Activated naive CD4-positive, alpha-beta T cell treated with Interleukin-2 at 50 U/mL for 16 hours (primary cell): ENCODE measurements at places on chromosomes 16 and 17.

- DNase-seq, result no peak
Observed at GRCh38 chr16:13038591-13038990, 137.2 kb downstream of the SHISA9 start.

DNA sequence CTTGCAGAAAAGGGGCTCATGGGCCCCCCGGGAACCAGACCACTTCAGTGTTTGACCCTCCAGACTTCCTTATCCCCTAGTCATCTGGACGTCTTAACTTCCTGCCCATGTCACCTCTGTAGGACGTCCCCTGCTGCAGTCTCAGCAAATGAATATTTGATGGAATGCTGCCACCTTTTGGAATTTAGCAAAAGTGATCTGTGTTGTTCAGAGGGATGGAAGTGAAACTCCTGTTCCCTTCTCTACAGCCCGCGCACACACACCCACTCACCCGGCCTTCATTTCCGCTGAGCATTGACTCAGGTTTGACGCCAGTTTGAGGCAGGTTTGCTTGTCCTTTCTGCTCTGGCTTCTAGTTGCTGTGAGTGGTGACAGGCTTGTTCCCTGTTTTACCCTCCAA, 507.2 kb upstream of the EEF2KMT start:
- no peak for DNase-seq

DNA sequence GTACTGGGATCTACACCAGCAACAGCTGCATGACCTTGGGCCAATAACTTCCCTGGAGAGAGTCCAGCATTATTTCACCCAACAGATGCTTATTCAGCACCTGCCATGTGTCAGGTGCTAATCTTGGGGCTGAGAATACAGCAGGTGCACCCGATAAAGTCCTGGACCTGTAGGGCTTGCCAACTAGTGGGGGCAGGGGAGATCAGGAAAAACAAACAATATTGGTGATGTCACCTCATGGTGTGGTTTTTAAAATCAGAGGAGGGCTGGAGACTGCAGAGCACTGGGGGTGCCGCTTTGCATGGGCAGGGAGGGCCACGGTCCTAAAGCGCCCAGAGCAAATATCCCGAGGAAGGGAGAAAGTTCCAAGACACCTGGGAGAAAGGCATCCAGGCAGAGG, 218.8 kb downstream of the C16orf95 start:
- no peak for DNase-seq

- no peak for DNase-seq
Observed at GRCh38 chr16:72091217-72091616, 2.2 kb downstream of the TXNL4B start.

GRCh38 chr16:89173174-89173921, 1.8 kb downstream of the CDH15 start:
- no peak for DNase-seq

DNA sequence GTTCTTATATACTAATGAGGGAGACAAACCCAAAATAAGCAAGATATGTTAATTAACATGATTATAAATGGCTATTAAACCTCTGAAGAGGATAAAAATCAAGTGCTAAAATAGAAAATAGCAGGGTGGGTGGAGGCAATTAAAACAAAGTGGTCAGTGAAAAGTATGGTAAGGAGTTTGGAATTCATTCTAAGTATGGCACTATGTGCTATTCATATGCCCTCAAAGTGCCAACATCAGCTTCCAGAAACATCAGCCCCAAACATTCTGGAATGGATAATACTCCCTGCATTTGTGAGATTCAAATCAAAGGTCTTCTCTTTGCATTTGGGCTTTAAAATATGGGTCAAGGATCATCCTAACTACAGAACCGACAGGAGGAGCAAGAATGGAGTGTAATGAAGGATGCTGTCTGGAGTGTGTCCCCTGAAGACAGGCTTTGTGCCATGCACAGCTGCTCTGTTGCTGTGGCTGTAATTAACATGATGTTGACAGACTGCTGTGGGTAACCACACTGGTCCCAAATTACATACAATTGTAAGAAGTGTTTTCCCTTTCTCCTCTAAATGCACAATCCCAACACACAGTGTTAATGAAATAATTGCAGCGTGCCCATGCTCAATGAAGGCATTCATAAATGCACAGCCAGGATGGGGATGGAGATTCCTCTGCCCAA, 93.1 kb downstream of the VAT1L start:
- no peak for DNase-seq

DNA sequence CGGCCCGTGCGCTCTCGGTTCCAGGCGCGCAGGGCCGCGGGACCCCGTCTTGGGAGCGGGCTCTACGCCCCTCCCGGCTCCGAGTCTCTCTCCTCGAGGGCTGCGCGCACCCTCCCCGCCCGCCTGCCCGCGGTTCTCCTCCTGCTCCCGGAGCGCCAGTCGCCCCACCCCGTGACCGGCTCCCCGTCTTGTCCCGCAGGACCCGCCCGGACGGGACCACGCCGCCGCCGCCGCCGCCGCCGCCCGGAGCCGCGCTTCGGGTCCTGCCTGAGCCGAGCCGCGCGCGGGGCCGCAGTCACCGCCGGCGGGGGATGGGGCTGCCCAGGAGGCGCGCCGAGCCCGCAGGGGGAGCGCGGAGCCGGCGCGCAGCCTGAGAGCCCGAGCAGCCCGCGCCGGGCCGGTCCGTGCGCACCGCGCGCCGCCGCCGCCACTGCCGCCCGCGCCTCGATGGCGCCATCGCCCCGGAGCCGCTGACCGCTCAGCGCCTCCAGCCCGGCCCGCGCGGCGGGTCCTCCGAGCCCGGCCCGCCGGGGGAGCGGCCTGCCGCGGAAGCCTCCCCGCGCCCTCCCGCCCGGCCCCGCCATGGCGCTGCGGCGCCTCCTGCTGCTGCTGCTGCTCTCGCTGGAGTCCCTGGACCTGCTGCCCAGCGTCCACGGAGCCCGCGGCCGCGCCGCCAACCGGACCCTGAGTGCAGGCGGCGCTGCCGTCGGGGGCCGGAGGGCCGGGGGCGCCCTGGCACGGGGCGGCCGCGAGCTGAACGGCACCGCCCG, at the start of gene SHISA6:
Gene SHISA6 (plus strand): TSS at position 373 of the 770 bp plus-strand sequence.
- DNase-seq, result no peak

DNA sequence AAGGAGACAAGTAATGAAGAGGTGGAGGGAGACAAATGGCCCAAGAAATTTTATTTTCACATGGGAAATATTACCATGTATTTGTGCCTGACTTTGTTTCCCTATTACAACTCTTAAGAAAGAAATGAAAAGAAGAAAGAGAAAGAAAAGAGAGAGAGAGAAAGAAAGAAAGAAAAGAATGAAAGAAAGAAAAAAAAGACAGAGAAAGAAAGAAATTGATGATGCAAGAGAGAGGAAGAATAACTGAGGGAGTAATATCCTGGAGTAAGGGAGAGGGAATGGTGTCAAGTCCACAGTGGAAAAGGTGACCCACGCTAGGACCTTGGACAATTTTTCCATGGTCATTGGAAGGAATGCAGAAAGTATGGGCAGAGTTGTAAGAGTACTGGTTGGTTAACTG, 10.1 kb upstream of the ACSM3 start:
- no peak for DNase-seq

DNA sequence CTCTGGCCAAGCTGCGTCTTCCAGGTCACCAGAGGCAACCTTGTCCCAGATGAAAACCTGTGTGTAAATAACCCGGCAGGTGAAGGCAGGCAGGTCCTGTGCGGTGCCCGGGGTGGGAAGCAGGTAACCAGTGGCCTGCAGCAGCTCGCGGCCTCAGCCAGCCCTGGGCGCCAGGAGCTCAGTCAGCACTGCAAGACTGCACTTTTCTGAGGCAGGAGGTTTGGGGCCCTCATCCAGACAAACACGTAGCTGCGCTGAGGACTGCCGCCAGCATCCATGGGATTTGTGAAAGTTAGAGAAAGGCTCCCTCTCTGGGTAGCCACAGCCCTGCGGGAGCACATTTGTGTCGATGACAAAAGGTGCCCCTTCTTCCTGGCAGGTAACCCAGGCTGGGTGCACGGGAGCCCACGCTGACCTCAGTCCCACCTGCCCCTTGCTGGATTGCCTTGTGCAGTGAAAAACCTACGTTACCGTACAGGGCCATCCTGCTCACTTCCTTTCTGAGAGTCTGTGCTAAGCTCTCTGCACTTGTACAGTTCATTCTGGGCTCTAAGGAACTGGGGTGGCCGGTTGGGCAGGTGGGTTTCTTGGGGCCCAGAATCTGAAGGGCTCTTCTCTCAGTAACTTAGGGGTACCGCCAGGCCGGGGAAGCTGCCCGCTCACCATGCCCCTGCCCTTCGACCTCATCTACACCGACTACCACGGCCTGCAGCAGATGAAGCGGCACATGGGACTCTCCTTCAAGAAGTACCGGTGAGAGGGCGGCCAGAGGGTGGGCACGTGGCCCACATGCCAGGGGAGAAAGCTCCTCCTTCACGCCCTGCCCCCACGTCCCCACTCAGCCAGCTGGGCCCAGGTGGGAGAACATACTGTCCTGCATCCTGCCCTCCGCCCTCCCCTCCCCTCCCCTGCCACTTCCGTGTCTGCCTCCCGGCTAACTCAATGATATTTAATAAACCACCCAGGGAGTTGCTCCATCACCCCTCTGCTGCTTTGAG, 56.4 kb downstream of the MGAT5B start:
- DNase-seq, result no peak

DNA sequence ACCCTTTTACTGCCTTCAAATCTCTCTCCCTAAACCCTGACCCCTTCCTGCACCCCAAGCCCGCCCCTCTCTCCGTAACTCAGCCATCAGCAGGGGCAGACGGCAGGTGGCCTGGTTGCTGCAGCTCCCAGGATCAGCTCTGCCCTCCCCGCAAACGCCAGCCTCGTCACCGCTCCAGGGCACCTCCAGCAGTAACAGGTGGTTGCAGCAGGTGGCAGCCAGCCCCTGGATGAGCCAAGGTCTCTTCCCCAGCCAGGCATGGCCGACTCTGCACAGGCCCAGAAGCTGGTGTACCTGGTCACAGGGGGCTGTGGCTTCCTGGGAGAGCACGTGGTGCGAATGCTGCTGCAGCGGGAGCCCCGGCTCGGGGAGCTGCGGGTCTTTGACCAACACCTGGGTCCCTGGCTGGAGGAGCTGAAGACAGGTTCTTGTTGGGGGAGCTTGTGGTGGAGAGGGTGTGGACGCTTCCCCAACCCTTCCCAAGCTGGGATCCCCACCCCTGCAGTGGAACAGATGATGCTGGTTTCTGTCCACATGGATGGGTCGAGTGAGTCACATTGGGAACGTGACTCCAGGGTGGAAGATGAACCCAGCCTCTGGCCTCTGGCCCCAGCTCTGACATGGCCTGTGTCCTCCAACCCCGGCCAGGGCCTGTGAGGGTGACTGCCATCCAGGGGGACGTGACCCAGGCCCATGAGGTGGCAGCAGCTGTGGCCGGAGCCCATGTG, 558 bp downstream of the HSD3B7 start:
- no peak for DNase-seq

DNA sequence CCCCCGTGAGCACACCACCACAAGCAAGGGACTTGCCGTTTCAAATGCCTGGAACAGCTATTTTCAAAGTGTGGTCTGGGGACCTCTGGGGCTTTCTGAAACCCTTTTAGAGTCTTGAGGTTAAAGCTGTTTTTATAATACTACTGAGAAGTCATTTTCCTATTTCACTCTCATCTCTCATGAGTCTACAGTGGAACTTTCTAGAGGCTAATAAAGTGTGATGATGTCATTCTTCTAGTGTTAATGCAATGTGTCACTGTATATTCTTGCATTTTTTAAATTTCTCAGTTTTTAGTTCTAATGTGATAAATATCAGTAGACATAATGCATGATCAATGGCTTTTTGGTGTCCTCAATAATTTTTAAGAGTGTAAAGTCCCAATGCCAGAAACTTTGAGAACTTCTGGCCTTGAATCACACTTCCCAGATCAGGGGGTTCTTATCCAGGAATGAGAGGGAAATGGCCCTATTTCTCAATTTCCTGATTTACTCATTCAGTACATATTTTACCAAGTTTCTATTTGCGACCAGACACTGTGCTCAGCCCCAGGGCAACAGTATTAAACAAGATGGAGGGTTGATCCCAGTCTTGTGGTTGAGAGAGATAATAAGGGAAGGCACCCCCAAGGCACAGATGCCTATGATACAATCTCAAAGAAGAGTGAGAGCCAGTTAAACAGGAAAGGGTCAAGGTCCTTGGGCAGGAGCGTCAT, 444.0 kb downstream of the HS3ST3B1 start:
- DNase-seq, result no peak

GRCh38 chr16:23318639-23319038, 16.5 kb downstream of the SCNN1B start:
- DNase-seq, result no peak

- no peak for DNase-seq
Observed at GRCh38 chr16:79250502-79251098, 349.9 kb downstream of the MAF start.

- DNase-seq, result no peak
Observed at GRCh38 chr17:64951877-64952276, 32.6 kb upstream of the LRRC37A3 start.

DNA sequence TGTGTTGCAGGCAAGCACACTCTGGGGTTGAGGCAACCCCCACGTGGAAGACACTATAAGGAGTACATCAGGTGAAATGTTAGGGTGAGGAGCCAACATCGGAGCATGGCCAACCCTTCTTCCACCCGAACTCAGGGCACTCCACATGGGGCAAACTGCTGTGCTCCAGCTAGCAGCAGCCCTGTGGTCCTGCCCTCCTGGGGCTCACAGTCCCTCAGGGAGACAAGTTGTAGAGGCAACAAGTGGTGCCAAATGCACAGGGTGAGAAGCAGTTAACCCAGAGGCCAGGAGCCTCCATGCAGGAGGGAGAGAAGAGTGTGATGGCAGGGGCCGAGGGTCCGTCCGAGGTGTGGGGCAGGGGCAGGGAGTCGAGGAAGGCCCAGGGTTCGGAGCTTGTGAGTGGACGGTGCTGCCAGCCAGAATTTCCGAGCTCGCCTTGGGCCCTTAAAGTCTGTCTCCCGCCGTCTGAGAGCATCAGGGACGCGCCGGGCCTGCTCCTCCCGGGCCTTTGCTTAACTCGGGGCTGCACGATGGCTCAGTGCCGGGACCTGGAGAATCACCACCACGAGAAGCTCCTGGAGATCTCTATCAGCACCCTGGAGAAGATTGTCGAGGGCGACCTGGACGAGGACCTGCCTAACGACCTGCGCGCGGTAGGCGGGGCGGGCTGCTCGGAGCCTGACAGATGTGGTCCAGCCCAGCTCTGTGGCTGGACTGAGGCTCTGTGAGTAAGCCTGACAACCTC, 32.3 kb downstream of the ATPAF2 start:
- DNase-seq, result no peak

GRCh38 chr17:56448371-56448770, 145.1 kb upstream of the NOG start:
- no peak for DNase-seq

- no peak for DNase-seq
Observed at GRCh38 chr17:50014471-50015088, 19.6 kb upstream of the DLX3 start.

- no peak for DNase-seq
Observed at GRCh38 chr16:17291289-17291688, 179.5 kb downstream of the XYLT1 start.
